ENCODE measurements at places on chromosomes 16 and 17. TPM values are rescaled to one million over a fixed set of nuclear protein-coding genes. Genes with fewer than 3 reads are reported as not detected.

DNA sequence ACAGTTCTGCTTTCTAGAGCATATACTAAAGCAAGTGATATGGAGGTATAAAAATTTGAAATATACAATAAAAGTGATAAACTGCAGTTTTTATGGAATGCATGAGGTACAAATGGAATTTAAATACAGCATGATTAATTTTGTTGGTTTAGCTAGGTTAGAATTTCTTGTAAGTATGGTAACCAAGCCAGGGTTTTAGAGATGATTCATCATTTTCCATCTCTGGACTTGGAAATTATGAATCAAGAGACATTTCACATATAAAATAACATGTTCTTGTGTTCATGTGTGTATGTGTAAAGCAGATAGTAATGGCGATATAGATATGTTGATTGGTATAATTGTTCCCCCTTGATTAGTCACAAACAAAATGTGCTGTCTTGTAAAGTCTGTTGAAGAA, 1219.8 kb downstream of the CDH8 start:
- DNase-seq = no peak

The NPIPA2 gene
- total RNA-seq = 0.72 TPM

- peak; percentile 86 for DNase-seq
Observed at GRCh38 chr16:58264961-58265479, 29.8 kb downstream of the PRSS54 start.

The SCO1 gene
- total RNA-seq = 58.9 TPM

GRCh38 chr17:65694601-65695000, 133.2 kb upstream of the AXIN2 start:
- DNase-seq = no peak

The GH2 gene
- not detected for total RNA-seq
